ENCODE measurements at places on chromosomes 4 and X.

- no peak for DNase-seq
Observed at GRCh38 chr4:151796106-151796505, 35.3 kb upstream of the GATB start.

GRCh38 chrX:100379388-100379986 is 30.6 kb downstream of the PCDH19 start:
- DNase-seq = peak; percentile 17

DNA sequence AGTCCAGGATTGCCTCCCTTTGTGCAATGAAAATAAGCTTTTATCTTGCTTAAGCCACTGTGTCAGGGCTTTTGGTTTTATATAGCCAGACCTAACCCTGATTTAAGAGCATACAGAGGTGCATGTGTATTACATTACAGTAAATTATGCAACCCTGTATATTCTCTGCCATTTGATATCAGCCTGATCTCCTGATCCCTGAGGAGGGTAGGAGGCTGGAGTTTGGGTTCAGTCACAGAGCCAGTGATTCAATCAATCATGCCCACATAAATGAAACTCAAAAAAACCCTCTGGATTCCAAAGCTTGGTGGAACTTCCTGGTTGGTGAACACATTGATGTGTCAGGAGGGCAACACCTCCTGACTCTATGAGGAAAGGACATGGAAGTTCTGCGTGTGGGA is 7.3 kb upstream of the KLHL8 start:
- peak; percentile 5 for DNase-seq

DNA sequence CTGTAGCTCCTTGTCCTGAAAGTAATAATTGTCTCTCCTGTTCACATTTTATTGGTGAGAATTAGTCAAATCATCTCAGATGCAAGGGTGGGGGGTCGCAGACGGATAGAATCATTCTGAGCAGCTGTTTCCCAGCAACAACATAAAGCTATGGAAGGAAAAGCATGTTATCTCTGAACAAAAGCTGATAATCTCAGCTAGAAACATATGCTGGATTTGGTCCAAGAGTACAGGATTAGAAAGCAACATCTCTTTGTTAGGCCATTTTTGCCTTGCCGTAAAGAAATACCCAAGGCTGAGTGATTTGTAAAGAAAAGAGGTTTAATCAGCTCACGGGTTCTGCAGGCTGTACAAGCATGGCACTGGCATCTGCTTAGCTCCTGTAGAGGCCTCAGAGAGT is 472.8 kb upstream of the BOD1L1 start:
- no peak for DNase-seq

- DNase-seq = peak; percentile 75
Observed at GRCh38 chr4:180664766-180665368, 1578.3 kb upstream of the TENM3 start.

All from bronchial epithelial cell (primary cell).